ENCODE measurements at places on chromosomes 11 and 22.

GRCh38 chr11:45947885-45948284, 25.4 kb downstream of the LARGE2 start:
- no peak for DNase-seq

- no peak for DNase-seq
Observed at GRCh38 chr11:130323452-130324450, 9.0 kb upstream of the ZBTB44 start.

GRCh38 chr11:121657146-121657545, 204.4 kb upstream of the SORL1-AS1 start:
- DNase-seq: no peak

DNA sequence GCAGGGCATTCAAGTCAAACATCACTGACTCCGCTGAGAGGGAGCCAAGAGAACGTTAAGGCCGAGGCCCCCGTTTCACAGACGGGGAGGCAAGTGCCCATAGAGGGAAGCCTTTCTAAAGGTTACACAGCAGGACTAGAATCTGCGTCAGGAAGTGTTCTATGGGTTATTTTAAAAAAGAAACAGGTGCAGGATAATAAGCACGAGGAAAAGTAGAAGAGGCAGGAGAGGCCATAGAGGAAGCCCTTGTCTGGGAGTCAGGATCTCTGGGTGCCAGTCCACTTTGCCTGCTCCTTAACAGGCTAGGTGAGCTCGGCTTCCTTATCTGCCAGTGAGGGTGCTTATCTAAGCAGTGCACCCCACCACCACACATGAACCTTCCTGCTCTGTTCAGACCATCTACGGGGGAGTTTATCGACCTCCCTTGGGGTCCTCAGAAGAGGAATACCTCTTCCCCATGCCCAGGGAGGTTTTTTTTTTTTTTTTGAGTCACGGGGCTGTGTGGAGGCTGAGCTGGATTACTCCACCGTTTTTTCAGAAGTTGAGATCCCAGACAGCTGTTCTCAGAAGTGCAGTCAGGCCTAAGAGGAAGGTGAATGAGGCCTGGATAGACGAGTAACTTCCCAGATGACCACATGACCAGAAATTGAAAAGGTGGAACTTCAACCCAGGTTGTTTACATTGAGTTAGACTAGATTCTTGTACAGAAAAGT, 1.2 kb upstream of the FCHSD2 start:
- DNase-seq: no peak

DNA sequence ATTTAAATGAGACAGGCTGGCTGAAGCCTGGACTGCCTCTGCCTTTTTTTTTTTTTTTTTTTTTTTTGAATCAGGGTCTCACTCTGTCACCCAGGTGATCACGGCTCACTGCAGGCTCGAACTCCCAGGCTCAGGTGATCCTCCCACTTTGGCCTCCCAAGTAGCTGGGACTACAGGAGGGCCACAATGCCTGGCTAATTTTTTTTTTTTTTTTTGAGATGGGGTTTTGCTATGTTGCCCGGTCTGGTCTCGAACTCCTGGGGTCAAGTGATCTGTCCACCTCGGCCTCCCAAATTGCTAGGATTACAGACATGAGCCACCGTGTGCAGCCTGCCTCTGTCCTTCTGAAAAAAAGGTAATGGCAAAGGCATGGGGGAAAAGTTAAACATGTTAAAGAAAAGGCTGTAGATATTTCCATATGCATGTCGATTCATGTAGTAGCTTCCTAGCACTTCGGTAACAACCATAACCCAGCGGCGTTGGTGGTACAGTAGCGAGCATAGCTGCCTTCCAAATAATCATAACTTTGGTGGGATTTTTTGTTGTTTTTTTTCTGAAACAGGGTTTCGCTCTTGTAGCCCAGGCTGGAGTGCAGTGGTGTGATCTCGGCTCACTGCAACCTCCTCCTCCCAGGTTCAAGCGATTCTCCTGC, 48.8 kb downstream of the MCHR1 start:
- no peak for DNase-seq

DNA sequence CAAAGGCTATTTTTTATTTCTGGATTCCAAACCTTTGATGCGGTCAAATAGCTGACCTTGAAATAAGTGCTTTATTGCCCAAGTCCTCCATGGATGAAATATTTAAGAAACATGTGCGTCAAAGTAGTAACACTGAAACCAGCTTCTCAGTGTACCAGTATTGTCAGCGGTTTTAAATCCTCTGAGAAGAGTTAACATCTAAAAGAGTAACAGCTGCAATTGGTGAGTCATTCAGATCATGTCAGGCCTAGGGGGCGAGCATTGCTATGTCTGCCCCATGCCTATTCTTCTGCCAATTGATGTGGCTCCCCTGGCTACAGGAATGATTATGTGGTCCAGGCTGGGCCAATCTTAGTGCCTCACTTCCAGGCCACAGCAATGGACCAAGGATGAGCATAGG, 263.3 kb upstream of the SORL1-AS1 start:
- peak; percentile 32 for DNase-seq

DNA sequence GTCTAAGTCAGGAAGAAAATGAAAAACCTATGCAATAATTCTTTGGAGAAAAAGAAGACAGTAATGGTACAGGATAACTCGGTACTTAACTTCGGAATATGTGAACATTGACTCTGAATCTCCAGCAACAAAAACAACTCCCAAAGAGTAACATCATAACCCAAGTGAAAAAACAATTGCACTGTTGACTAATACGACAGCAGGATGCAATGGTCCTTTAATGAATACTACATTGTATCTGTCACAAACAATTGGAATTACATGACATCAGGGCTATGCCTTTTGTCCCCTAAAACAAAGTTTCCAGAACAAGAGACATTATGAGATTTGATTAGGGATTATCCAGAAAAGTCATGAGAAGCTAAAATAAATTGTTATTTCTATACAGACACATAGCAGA, 1065.9 kb downstream of the LRRC4C start:
- no peak for DNase-seq

- no peak for DNase-seq
Observed at GRCh38 chr11:113161711-113162591, 152.4 kb upstream of the TTC12 start.

GRCh38 chr11:62105667-62106191, 18.1 kb upstream of the INCENP start:
- DNase-seq: peak; percentile 55

GRCh38 chr11:110850846-110851245, 138.6 kb upstream of the ARHGAP20 start:
- DNase-seq: no peak

GRCh38 chr11:96329419-96329818, 13.6 kb downstream of the MAML2 start:
- DNase-seq: peak; percentile 78
